Gastrocnemius medialis (tissue), 4 donors: ENCODE measurements at places on chromosomes 16 and 17.

GRCh38 chr17:27562777-27563455 is 68.1 kb upstream of the LGALS9 start:
- DNase-seq, result no peak

- DNase-seq, result peak; percentile 61
Measured at GRCh38 chr16:30948667-30949649, at the start of gene ORAI3. Gene ORAI3 (plus strand): TSS chr16:30949068. CDS start chr16:30949290, 222 bp downstream.

DNA sequence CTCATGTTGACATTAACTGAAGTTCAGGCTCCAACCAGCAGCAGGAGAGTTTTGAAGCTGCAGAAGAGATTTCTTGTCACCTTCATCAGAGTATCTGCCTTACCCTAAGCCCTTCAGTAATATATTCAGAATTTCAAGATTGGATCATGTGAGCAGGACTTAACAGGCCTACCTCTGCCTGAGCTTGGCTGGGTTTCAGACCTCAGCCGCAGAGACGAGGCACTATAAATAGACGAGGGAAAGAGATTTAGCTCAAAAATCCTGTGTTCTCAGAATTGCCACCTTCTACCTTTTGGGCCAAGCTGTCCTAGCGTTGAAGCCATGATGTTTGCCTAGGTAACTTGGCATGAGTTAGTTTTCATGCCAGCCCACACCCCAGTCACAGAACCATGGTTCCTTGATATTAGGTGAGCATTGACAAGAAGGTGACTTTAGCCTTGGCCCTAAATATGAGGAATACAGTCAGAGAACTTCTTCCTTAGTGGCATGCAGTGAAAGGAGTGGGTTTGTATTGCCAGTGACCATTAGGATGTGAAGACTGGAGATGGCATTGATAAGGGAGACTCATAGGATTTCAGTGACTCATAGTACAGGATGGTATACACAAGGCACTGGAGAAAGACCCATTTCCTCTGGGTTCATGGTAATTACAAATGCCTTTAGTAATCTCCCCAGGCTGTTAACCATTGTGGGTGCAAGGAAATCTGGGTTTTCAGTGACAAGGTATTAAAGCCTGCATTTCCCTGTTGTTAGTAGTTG is 224.3 kb downstream of the MSI2 start:
- DNase-seq, result peak; percentile 58

- no peak for DNase-seq
Measured at GRCh38 chr17:32349503-32349853, 479 bp upstream of the ZNF207 start.

DNA sequence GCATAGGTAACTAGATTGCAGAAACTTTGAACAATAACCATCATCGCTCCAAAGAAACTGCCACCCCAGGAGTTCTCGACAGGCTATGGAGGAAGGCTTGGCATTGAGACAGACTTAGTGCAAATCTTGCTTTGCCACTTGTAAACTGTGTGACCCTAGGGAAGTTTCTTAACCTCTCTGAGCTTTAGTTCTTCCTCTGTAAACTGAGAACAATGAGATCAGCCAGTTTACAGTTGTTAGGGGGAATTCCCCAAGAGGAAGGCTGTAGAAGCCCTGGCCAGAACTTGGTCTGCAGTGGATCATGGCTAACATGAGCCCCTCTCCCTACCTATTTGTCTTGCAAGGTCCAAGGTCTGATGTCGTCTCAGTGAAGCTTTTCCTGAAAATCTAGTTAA is 78.9 kb downstream of the NT5M start:
- no peak for DNase-seq

- peak; percentile 20 for DNase-seq
Measured at GRCh38 chr17:32909787-32910369, 18.1 kb upstream of the TMEM98 start.

DNA sequence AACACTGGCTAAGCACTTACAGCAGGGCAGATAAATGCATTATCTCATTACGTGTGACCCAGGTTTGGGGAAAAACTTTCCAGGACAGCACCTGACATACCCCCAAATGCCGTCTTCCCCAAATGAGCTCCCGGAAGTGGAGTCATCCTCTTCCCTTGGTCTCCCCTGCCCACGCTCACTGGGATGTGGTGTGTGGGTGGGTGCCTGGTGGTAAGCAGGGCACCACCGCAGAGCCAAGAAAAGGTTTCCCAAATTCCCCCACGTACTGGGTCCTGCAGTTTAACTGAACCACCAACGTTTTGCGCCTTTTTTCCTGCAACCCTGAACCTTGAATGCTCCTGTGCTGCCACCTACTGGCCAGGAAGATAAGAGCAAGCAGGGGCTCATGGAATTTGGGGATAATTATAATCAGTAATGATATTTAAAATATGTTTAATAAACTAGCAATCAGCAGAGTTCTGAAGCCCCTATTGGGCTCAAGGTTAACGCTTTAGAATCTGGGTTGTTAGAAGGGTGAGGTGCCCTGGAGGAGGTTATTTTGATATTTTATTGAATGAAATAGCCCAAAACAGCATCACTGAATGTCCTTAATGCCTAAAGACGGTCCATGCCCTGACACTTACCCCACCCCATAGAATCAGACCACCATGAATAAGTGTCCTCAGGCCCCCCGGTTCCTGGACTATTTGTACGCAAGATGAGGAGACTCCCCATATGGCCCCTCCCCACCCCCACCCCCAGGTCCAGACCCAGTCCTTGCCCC is 8.0 kb downstream of the SPPL2C start:
- peak; percentile 31 for DNase-seq

- no peak for DNase-seq
Measured at GRCh38 chr16:46932802-46933201, 40.7 kb downstream of the DNAJA2 start.

GRCh38 chr17:19457830-19458271 is 46.8 kb downstream of the RNF112 start:
- no peak for DNase-seq

DNA sequence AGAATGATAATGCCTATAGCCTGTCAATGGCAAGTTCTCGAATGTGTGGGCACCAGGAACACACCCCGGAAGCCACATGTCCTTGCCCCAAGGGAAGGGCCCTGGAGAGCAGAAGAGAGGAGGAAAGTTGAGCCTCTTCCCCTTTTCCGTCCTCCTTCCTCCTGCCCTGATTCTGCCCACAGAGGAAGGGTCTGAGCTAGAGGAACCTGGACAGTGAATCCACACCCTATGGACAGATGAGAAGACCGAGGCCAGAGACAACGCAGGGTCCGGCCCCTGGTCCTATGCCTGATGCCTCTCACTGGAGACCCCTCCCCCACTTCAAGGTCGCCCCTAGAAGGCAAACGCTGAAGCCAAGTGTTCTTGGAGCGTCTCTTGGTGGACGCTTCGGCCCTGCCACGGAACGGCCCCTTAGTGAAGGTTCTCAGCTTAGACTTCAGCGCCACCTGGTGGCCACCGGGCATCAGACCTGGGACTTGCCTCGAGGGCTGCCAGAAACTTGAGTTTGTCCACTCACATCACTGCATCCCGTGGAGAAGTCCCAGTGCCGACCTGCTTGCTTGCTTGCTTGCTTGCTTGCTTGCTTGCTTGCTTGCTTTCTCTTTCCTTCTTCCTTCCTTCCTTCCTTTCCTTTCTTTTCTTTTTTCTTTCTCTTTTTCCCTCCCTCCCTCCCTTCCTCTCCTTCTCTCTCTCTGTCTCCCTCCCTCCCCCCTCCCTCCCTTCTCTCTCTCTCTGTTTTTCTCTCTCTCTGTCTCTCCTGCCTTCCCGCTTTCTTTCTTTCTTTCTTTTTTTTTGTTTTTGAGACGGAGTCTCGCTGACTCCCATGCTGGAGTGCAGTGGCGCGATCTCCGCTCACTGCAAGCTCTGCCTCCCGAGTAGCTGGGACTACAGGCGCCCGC is 20.6 kb upstream of the SPNS3 start:
- peak; percentile 73 for DNase-seq
